PC-9 (cell line): ENCODE measurements at places on chromosomes 1 and 21. TPM values are rescaled to one million over a fixed set of nuclear protein-coding genes. Genes with fewer than 3 reads are reported as not detected.

Gene NECTIN4
- 8.8 and 9.0 TPM in 2 replicates for total RNA-seq

Gene FAM131C
- 7.4 and 12.3 TPM in 2 replicates for total RNA-seq

Gene RGS1
- not detected in 2 replicates for total RNA-seq

Gene AZIN2
- total RNA-seq, result 7.3 and 11.6 TPM in 2 replicates

Gene LIPI
- total RNA-seq, result not detected in 2 replicates

Gene CYP4B1
- 3.1 and 3.5 TPM in 2 replicates for total RNA-seq

Gene TSPEAR
- total RNA-seq, result not detected in 2 replicates

Gene CELF3
- total RNA-seq, result not detected in 2 replicates

Gene NOS1AP
- total RNA-seq, result 9.2 and 9.9 TPM in 2 replicates

Gene NEK2
- 56.0 and 60.5 TPM in 2 replicates for total RNA-seq

GRCh38 chr1:221776495-221777301 lies 34.8 kb upstream of the DUSP10 start:
- H3K36me3 ChIP-seq, result no peaks in the 10 kb centered on the region
- no peak overlapping the region for H3K27ac ChIP-seq
- H3K4me3 ChIP-seq, result no peak overlapping the region
- no peak for DNase-seq

DNA sequence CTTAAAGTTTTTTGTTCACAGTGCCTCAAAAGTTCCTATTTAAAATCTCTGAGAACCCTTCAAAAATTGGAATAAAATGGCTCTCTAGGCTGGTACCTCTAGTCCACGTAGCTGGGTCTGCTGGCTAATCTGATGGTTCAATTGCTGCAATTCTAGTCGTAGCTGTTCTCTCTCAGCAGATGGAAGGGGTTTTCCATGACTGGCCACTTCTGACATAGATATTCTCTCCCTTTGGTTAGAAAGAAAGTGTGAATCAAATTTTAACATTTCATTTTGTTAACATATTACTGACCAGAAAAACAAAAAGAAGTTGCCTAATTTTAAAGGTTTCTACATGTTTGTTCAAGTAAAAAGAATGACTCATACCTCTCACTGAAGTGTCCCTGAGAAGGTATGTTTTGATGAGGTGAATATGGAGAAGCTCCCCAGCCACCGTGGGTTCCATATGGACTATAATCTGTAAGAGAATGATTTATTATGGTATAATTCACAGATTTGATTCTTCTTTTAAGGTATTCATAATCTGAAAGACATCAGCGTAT lies 29.3 kb upstream of the SERPINC1 start:
- H3K36me3 ChIP-seq, result peaks cover 28% of the 10 kb centered on the region
- no peaks in the 10 kb centered on the region for H3K4me1 ChIP-seq
- DNase-seq, result no peak
- H3K4me3 ChIP-seq, result no peak overlapping the region
- H3K27me3 ChIP-seq, result no peaks in the 10 kb centered on the region

GRCh38 chr1:48640836-48641492 lies 135.7 kb downstream of the BEND5 start:
- no peaks in the 10 kb centered on the region for H3K4me1 ChIP-seq
- no peak overlapping the region for H3K27ac ChIP-seq
- DNase-seq, result no peak
- no peaks in the 10 kb centered on the region for H3K36me3 ChIP-seq

DNA sequence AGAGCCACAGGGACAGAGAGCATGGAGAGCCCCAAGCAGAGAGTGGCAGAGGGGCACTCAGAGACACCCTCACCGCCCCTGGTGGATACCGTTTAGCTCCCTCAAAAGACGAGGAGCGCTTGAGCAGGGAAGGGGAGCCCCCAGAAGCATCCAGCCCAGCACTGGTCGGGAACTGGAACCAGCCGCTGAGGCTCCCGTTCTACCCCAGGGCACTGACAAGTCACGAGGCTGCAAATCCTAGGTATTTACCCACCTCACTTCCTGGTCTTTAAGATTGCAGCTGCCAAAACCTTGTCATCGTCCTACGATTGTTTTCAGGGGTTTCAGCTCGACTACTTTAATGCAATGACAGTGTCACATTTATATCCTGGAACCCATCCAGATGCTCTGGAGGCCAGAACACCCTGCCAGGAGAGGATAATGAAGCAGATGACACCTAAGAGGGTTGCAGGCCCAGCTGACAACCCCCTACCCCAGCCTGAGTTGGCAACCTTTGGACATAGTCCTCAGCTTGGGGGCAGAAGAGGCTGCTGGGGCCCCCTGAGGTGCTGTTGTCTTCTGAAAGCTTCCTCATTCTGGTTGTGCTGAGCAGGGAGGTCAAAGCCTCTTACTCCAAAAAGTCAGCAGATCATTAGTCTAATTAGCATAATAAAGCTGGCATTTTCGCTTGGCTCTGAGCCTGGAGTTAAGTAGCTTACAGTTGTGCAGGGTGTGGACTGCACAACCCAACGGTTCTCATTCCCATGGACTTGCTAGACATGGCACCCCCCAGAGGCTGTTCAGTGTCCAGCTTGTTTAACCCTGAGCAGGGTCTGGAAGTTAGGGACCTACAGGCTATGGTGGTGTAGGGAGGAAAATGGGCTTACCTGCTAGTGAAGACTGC lies 20.6 kb upstream of the BACE2 start:
- no peak overlapping the region for H3K27ac ChIP-seq
- no peaks in the 10 kb centered on the region for H3K36me3 ChIP-seq
- DNase-seq, result no peak
- no peaks in the 10 kb centered on the region; the same call in 1 of the 2 replicates for H3K27me3 ChIP-seq
- no peaks in the 10 kb centered on the region for H3K4me1 ChIP-seq

DNA sequence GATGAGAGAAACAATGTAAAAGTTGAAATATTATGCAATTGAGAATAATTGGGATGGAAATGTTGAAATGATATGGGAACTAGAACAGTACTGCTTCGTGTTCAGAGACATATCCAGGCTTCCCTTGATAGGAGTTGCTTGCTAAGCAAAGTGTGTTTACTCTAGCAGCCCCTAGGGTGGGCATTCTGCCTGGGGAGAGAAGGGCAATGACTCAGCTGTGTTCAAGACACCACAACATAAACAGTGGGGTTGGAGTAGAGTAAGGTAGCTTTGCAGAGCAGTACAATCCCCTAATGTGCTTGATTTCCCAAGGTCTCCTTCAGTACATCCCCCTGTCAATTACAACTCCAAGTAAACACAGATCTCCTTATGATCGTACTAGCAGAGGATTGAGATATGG lies 4.8 kb upstream of the PCNX2 start:
- H3K27me3 ChIP-seq, result no peaks in the 10 kb centered on the region
- DNase-seq, result no peak
- no peaks in the 10 kb centered on the region for H3K36me3 ChIP-seq
- H3K4me3 ChIP-seq, result no peak overlapping the region

- H3K27me3 ChIP-seq, result no peaks in the 10 kb centered on the region
- 0 out of 2 replicates have a peak, but pooled peaks cover 6% of the 10 kb centered on the region for H3K4me1 ChIP-seq
- H3K4me3 ChIP-seq, result no peak overlapping the region
- no peak for DNase-seq
These were observed 86.7 kb upstream of the USP24 start for GRCh38 chr1:55301912-55302311.

DNA sequence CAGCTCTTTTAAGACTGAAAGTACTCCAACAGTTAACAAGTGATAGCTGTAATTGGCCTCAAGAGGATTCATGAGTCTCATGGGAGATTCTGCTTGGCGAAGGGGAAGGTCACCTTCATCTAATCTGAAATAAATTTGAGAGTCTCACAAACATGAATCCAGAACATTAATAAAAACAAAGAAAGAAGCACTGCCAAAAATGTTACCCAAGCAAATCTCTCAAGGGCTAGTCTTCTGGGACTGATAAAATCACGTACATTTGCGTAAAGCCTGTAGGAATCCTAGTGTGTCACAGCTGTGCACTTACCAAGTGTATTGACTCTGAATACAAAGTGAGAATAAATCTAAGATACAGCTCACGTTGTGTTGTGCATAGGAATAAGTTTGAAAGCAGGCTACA lies 21.2 kb upstream of the NUF2 start:
- H3K36me3 ChIP-seq, result no peaks in the 10 kb centered on the region
- no peaks in the 10 kb centered on the region for H3K4me1 ChIP-seq
- H3K27ac ChIP-seq, result no peak overlapping the region
- DNase-seq, result no peak
- no peak overlapping the region for H3K4me3 ChIP-seq

GRCh38 chr1:36088265-36088576 lies 471 bp upstream of the ADPRS start:
- H3K4me1 ChIP-seq, result peaks cover 6% of the 10 kb centered on the region
- no peak for DNase-seq
- peaks cover 11% of the 10 kb centered on the region; the same call in 1 of the 2 replicates for H3K36me3 ChIP-seq
- H3K4me3 ChIP-seq, result peak overlapping the region; percentile 97; the same call in 1 of the 2 replicates
- H3K27ac ChIP-seq, result no peak overlapping the region
- H3K27me3 ChIP-seq, result no peaks in the 10 kb centered on the region
